Activated T-cell treated with anti-CD3 and anti-CD28 coated beads, Interleukin-2, amount 50 U/mL, for 24 hours (primary cell): ENCODE measurements at places on chromosomes 16 and 17.
A peak's percentile ranks its signal among the peaks of the same experiment; 100 is the strongest.

DNA sequence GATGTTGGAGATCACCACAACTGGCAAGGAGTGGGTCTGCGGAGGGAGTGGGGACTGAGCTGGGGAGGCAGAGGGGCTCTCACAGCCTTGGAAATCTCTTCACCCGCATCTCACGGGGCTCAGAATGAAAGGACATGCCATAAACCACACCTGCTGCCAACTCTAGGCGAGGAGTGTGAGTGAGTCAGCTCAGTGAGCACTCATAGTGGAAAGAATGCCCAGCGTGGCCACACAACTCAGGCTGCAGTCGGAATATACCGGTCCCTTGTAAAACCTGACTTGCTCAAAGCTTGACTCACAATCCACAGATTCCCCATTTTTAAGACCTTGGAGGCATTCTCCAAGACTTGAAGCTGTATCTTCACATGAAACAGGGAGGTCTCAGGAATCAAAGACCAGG, 36.7 kb downstream of the STAT5A start:
- H3K36me3 ChIP-seq, result peaks cover 90% of the 10 kb centered on the region
- H3K4me3 ChIP-seq, result no peak overlapping the region
- H3K27ac ChIP-seq, result peak overlapping the region; percentile 62
- H3K27me3 ChIP-seq, result no peaks in the 10 kb centered on the region
- no peak for DNase-seq

DNA sequence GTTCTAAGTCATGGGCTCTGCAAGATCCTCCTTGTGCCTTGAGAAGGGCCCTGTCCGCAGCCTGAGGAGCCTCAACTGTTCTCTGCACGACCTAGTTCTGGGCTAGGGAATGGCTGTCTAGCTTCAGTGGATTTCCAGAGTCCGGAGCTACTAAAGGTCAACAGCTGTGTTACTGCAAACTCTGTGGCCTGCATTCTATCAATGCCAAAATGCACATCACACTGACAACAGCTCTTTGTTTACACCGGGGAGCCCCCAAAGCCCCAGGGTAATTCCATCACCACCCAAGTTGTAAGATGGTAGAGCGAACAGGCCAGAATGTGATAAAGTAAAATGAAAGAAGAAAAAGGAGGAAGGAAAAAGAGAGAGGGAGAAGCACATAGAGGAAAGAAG, 610.2 kb downstream of the MAF start:
- no peak for DNase-seq
- no peak overlapping the region for H3K4me3 ChIP-seq
- no peak overlapping the region for H3K27ac ChIP-seq
- H3K36me3 ChIP-seq, result no peaks in the 10 kb centered on the region
- no peaks in the 10 kb centered on the region for H3K27me3 ChIP-seq

- no peaks in the 10 kb centered on the region for H3K36me3 ChIP-seq
- H3K27me3 ChIP-seq, result peaks cover 22% of the 10 kb centered on the region
- peaks cover 8% of the 10 kb centered on the region for H3K4me1 ChIP-seq
- no peak overlapping the region for H3K4me3 ChIP-seq
These were observed 153.9 kb upstream of the CES5A start for GRCh38 chr16:56029026-56029425.

DNA sequence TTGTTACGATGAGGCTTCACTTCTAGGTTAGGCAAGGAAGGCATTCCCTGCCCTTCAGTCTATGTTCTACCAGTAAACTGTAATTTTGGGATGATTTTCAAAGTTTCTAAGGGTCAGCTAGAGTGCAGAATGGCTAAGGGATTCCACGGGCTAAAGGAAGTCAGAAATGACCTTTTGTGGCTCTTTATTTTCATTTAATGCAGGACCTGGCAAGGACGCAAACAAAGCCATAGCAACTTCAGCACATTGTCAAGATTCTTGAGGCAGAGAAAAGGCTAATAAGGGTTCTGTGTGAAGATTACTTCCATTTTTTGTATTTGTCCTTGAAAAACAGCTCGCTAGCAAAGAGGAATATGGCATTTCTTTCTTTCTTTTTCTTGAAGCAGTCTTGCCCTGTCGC, 76.6 kb downstream of the STX8 start:
- H3K27ac ChIP-seq, result no peak overlapping the region
- no peaks in the 10 kb centered on the region for H3K4me1 ChIP-seq
- no peaks in the 10 kb centered on the region for H3K27me3 ChIP-seq
- no peak overlapping the region for H3K4me3 ChIP-seq
- H3K36me3 ChIP-seq, result peaks cover 40% of the 10 kb centered on the region

GRCh38 chr17:35252651-35253050, 9.8 kb downstream of the SLFN5 start:
- H3K4me1 ChIP-seq, result peaks cover 87% of the 10 kb centered on the region
- no peak for DNase-seq
- peaks cover 46% of the 10 kb centered on the region for H3K36me3 ChIP-seq

- H3K4me3 ChIP-seq, result no peak overlapping the region
- H3K27me3 ChIP-seq, result no peaks in the 10 kb centered on the region
- H3K36me3 ChIP-seq, result no peaks in the 10 kb centered on the region
- no peak for DNase-seq
- H3K4me1 ChIP-seq, result no peaks in the 10 kb centered on the region
These were observed 574.6 kb upstream of the HSBP1 start for GRCh38 chr16:83233153-83233552.
